ENCODE measurements at places on chromosomes 2 and 18.

GRCh38 chr2:224085246-224085645, 46.2 kb upstream of the SERPINE2 start:
- DNase-seq = no peak

DNA sequence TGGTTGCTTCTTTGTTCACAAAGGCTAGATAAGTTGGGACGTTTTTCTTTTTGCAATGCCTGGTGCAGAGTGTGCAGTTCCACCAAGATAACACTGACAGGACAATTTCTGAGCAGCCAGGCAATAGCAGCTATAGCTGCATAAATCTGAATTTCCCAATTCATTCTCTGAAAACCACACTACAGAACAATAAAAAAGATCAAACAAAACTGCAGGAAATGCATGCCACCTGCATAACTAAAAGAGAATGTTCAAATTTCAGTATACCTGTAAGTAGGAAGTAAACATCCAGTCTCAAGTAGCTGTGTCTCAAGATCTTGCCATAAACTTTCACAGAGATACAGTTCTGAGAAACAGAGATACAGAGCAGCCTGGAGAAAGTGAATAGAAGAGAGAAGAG, 5.3 kb upstream of the KCTD18 start:
- DNase-seq = no peak

- no peak for DNase-seq
These were observed 206.4 kb upstream of the ID2 start for GRCh38 chr2:8475349-8476031.

GRCh38 chr2:121246704-121247255, 38.2 kb downstream of the TFCP2L1 start:
- no peak for DNase-seq

DNA sequence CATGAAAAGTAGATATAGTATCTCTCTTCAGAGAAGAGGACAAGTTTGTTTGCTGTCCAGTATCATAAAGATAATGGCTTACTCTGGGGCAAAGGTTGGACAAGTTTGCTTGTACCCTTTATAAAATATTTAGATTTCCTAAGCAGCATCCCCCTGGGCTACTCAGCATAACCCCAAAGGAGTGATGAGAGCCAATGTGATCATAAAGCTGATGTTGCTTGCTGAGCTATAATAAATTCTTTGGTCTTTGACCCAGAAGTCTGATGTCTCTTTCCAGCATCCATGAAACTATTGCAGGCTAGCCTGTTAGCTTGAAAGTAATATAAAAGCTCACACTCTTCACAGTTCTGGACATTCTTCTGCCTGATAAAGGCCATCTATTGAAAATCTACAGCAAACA, 138.3 kb upstream of the STON1 start:
- no peak for DNase-seq

GRCh38 chr2:68250196-68250595, 2.1 kb downstream of the PPP3R1 start:
- DNase-seq = no peak
